ENCODE measurements at places on chromosomes 2 and 18.
A peak's percentile ranks its signal among the peaks of the same experiment; 100 is the strongest.

GRCh38 chr2:241130316-241130715, 19.0 kb downstream of the PASK start:
- no peak for DNase-seq

GRCh38 chr2:112665113-112665780, 19.5 kb downstream of the SLC20A1 start:
- DNase-seq, result no peak

GRCh38 chr18:76687304-76687962, 134.9 kb upstream of the ZNF236 start:
- no peak for DNase-seq

GRCh38 chr2:98293931-98294687, 52.1 kb upstream of the CNGA3 start:
- no peak for DNase-seq

- no peak for DNase-seq
These were observed 9.6 kb downstream of the PTPRM start for GRCh38 chr18:7576685-7577084.

- peak; percentile 81 for DNase-seq
These were observed 76.4 kb upstream of the PARD3B start for GRCh38 chr2:204468746-204469429.
